ENCODE measurements at places on chromosomes 11 and 22.

DNA sequence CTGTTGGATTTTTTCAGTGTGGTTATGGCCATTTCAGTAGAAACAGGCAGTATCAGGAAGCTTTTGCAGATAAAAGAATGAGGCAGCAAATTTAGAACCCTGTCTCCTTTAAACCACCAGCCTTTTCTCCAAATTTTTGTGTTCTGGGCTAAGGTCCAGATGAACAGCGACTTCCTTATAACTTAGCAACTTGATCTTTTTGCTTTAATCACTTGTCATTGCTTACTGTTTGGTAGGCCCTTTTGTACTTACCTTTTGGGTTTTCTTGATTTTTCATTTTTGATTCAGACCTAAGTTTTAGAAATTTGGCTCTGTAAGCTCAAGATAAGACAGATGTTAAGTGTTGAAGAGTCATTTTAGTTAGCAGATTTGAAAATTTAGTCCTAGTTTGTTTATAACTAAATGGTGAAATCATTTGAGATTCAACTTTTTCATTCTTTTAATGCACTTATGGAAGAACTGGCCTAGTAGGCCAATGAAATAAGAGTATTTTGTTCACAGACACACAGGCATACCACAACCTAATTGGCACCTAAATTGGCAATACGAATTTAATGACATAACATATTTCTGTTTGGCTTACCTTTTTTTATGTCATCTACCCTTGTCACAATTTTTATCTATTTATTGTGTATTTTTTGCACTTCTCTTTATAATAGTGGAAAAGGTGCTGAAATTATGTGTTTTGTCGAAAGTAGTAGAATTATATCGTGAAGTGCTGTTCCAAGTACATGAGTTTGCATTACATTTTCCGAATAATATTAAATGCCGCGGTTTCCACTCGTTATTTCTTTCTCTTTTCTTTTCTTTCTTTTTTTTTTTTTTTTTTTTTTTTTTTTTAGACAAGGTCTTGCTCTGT, 2.1 kb downstream of the RTN3 start:
- no peaks in the 10 kb centered on the region for H3K36me3 ChIP-seq
- H3K27ac ChIP-seq, result no peak overlapping the region
- no peaks in the 10 kb centered on the region for H3K27me3 ChIP-seq

DNA sequence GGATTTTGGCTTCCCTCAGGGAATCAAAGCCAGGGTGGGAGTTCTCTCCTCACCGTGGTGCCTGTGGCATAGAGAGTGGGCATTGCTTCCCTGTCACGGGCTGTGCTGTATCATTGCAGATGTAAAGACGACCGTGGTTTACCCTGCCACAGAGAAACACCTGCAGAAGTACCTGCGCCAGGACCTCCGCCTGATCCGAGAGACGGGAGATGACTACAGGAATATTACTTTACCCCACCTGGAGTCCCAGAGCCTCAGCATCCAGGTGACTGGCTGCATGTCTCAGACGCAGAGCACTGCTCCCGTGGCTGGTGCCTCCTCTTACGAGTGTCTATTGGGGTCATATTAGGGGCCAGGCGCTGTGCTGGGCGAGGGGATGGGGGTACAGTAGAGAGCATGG, 24.2 kb upstream of the ST3GAL4 start:
- H3K4me1 ChIP-seq, result no peaks in the 10 kb centered on the region
- DNase-seq, result no peak
- no peaks in the 10 kb centered on the region for H3K27me3 ChIP-seq
- no peak overlapping the region for H3K27ac ChIP-seq
- H3K36me3 ChIP-seq, result peaks cover 27% of the 10 kb centered on the region

DNA sequence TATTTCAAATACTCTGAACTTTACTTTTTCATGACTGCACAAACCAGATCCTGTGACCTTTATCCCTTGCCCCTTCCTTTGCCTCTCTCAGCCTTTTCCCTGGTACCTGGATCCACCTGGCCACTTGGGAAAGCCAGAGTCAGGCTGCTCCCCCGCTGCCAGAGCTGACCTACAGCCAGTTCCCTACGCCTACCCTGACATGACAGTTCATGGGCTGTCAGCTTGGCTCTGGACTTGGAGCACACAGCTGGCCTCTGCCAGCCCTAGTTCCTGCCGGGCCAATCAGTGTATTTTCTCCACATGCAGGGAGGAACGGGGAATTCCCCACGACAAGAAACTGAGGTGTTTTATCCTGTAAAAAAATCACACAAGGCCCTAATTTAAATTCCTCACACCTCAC, 382.6 kb downstream of the INSC start:
- no peak for DNase-seq
- H3K4me3 ChIP-seq, result no peak overlapping the region
- no peaks in the 10 kb centered on the region for H3K27me3 ChIP-seq
- H3K36me3 ChIP-seq, result no peaks in the 10 kb centered on the region
- H3K27ac ChIP-seq, result no peak overlapping the region

DNA sequence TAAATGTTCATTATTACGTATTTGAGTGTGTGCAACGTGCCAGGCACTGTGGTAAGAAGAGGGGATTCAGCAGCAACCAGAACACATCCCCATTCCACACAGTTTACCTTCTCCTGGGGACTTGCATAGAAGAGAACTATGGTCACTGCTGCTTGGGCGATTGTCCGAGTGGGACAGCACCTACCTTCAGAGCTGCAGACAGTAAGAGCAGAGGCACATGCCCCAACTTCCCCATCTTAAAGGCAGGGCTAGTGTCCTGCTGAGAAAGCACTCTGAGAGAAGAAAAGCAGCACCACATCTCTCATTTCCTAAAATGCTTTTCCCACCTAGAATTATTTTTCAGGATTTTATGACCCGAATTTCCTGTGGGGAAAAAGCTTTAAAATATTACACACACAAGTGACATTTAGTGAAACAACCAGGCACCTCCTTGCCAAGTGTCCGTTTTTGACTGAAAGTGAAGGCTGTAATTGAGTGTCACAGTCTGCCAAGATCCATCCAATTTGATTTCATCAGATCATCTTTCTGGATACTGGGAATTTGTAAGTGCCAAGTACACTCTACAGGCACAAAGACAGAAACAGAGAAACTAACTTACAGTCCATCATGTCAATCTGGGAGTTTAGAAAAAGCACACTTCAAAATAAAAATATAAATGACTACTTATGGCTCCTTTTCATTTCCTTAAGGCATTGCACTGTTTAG, 24.6 kb downstream of the TRAF6 start:
- H3K27me3 ChIP-seq, result no peaks in the 10 kb centered on the region
- H3K27ac ChIP-seq, result no peak overlapping the region
- peaks cover 17% of the 10 kb centered on the region for H3K36me3 ChIP-seq

DNA sequence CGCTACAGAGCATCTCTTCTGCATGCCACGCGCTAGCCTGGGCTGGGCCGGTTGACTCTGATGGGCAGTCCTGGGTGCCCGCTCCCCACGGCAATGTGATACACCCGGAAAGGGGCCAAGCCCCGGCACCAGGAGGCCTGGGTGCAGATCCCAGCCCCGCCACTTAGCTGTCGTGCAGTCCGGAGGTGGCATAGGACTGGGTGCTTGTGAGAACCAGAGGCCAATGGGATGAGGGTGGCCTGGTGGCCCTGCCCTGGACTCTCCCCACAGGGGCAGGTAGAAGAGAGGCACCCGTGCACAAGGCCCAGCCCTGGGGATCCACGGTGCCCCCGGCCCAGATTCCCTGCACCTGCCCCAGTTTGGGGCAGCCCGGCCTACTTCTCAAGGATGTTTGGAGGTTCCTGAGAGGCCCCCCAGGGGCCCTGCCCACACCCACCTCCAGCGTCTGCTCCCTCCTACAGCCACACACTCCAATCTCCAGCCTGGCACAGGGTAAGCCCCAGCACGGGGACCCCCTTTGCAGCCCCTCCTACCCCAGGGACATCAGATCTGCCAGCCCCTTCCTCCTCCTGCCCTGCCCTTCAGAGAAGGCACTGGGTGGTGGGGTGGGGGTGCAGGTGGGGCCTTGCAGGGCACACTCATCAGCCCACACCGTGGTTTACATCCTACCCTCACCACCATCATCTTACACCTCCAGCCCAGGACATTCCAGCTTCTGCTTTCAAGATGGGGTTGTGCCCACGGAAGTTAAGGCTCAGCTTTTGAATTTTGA, 66.9 kb downstream of the CYTH4 start:
- H3K27ac ChIP-seq, result no peak overlapping the region
- no peaks in the 10 kb centered on the region for H3K4me1 ChIP-seq
- no peak overlapping the region for H3K4me3 ChIP-seq

DNA sequence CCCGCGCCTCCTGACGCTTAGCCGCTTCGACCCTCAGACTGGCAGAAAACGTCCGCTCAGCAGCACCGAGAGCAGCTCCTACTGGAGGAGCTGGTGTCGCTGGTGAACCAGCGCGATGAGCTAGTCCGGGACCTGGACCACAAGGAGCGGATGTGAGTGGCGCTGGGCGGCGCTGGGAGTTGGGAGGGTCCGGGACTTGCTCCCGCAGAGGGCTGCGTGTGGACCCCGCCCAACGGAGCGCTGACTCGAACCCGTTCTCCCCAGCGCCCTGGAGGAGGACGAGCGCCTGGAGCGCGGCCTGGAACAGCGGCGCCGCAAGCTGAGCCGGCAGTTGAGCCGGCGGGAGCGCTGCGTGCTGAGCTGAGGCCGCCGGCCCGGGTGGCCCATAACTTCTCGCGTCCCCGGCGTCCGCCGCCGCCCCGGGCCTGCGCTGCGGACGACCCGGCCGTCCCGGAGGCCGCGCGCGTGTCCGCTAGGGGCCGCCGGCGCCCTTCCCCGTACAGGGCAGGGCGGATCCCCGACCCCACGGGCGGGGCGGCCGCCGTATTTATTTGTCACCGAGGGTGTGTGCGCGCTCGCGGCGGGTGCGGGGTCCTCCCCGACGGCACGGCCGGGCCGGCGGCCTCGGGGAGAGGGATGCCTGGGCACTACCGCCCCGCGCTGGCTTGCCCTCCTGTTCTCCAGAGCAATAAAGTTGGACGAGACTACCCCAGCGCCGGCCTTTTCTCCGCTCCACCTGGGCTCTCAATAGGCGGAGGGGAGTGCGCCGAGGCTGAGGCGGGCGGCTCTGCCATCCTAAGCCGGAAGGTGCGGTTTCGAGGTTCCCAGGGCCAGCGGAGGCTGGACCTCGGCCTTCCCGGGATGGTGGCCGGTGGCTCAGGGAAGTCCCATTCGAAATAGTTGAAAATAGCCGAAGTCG, 3.4 kb downstream of the KCNK7 start:
- peaks cover 28% of the 10 kb centered on the region for H3K36me3 ChIP-seq
- peaks cover 32% of the 10 kb centered on the region for H3K4me1 ChIP-seq
- no peak for DNase-seq
- H3K27ac ChIP-seq, result no peak overlapping the region

DNA sequence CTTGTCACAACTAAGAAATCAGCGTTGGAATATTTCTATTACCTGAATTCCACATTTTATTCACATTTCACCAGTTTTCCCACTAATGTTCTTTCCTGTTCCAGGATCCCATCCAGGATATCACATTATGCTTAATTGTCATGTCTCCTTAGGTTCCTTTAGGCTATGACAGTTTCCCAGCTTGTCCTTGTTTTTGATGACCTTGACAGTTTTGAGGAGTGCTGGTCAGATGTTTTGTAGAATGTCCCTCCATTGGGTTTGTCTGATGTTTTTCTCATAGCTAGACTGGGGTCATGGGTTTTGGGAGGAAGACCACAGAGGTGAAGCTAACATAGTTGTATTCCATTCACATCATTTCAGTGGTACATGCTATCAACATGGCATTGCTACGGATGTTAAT, 80.8 kb upstream of the HEPHL1 start:
- H3K27me3 ChIP-seq, result no peaks in the 10 kb centered on the region
- H3K27ac ChIP-seq, result no peak overlapping the region
- no peak overlapping the region for H3K4me3 ChIP-seq
- DNase-seq, result no peak
- H3K36me3 ChIP-seq, result no peaks in the 10 kb centered on the region

GRCh38 chr11:24556693-24557092, 59.8 kb downstream of the LUZP2 start:
- no peaks in the 10 kb centered on the region for H3K36me3 ChIP-seq
- H3K27me3 ChIP-seq, result no peaks in the 10 kb centered on the region
- H3K27ac ChIP-seq, result no peak overlapping the region
- DNase-seq, result no peak
- H3K4me3 ChIP-seq, result no peak overlapping the region

DNA sequence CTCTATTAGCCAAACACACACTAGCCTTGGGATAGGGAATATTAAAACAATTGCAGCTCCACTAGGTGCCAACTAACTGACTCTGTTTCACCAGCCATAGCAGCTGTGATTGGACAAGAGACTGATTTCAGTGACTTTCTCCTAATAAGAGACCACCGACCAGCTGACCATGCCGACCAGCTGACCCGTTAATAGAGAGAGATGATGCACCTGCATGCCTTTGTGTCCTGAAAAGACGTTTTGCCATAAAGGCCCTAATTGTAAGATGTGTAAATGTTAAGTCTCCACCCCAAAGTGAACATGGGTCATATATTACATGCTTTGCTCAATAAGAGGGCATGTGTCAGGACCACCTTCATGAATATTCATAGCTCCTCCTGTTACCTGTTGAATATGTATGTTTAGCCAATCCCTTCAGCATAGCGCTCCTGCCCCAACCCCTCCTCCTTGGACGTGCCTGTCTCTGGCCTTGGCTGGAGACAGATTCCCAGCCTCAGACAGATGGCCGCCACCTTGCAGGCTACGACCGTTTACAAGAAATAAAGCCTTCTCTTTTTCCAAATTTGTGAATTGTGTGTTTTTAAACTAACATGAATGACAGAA, 1.3 kb upstream of the NADSYN1 start:
- peak overlapping the region; percentile 79 for H3K4me3 ChIP-seq
- no peak for DNase-seq
- no peaks in the 10 kb centered on the region for H3K27me3 ChIP-seq
- H3K36me3 ChIP-seq, result peaks cover 13% of the 10 kb centered on the region

- peak overlapping the region; percentile 11 for H3K4me3 ChIP-seq
- no peaks in the 10 kb centered on the region for H3K27me3 ChIP-seq
- peaks cover 5% of the 10 kb centered on the region for H3K36me3 ChIP-seq
- H3K27ac ChIP-seq, result peak overlapping the region; percentile 71
- DNase-seq, result no peak
- peaks cover 29% of the 10 kb centered on the region for H3K4me1 ChIP-seq
Measured at GRCh38 chr11:57792870-57793269, 31.3 kb downstream of the CTNND1 start.

GRCh38 chr11:130776061-130776419, 140.2 kb downstream of the SNX19 start:
- H3K27me3 ChIP-seq, result no peaks in the 10 kb centered on the region
- H3K27ac ChIP-seq, result no peak overlapping the region
- H3K4me1 ChIP-seq, result no peaks in the 10 kb centered on the region

GRCh38 chr22:47299863-47300697, 537.6 kb downstream of the TBC1D22A start:
- no peaks in the 10 kb centered on the region for H3K4me1 ChIP-seq
- no peak overlapping the region for H3K27ac ChIP-seq
- H3K36me3 ChIP-seq, result no peaks in the 10 kb centered on the region
- H3K27me3 ChIP-seq, result no peaks in the 10 kb centered on the region
- no peak for DNase-seq

DNA sequence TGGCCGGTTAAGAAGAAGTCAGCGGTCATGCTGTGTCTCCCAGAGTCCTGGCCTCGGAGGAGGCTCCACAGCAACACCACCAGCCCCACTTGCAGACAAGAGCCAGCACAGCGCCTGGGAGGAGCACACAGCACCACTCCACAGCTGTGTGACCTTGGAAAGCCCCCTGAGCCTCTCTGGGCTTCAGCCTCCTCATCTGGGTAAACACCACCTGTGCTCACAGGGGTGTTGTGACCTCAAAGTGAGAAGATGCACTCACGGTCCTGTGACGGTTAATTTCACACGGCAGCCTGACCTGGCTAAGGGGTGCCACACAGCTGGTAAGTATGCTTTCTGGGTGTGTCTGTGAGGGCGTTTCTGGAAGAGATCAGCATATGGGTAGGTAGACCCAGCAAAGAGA, 54.7 kb downstream of the PHF21B start:
- H3K4me1 ChIP-seq, result no peaks in the 10 kb centered on the region
- no peak for DNase-seq
- no peak overlapping the region for H3K4me3 ChIP-seq
- H3K36me3 ChIP-seq, result no peaks in the 10 kb centered on the region

Measured in effector memory CD4-positive, alpha-beta T cell (primary cell).